Renal cortex interstitium (tissue), 15 donors: ENCODE measurements at places on chromosomes 4 and X. TPM values are rescaled to one million over a fixed set of nuclear protein-coding genes. Genes with fewer than 3 reads are reported as not detected.

The PCDH19 gene
- polyA plus RNA-seq: 3.2 TPM

The STATH gene
- polyA plus RNA-seq: not detected

The FANCB gene
- 3.4 TPM for polyA plus RNA-seq

The PPP2R2C gene
- polyA plus RNA-seq: 0.35 TPM

The UGT2B15 gene
- 0.04 TPM for polyA plus RNA-seq

The LPAR4 gene
- polyA plus RNA-seq: 17.6 TPM
